ENCODE measurements at places on chromosomes 1 and 21.

DNA sequence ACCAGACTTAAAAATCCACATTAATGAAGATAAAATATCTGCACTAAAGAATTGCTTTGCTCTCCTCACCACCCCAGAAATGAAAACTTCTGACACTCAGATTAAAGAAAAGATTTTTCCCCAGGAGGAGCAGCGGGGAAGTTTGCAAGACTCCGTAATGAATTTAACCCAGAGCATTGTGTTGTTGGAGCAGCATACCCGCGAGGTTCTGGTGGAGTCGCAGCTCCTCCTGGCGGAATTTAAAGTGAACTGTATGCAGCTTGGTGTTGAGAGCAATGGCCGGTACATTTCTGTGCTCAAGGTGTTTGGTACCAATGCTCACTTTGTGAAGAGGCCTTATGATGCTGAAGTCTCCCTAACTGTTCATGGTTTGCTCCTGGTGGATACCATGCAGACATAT, 46.4 kb downstream of the VPS13D start:
- peak; percentile 46 for DNase-seq

DNA sequence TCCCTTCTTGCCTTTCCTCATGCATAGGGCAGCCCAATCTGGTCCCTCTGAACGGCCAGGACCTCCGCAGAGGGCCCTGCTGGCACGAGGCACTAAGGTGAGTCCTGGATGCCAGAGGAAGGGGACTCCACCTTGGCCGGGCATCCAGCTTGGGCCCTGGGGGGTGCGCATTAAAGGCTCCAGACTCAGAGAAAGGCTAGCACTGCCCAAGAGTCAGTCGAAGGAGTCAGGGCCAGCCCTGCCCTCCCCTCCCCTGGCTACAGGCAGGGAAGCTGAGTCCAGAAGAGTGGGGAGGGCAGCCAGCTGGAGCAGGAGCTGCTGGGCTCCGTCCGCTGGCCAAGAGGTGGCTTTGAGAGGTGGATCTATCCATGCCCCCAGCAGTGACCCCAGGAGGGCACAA, 2.8 kb upstream of the EFNA4 start:
- DNase-seq, result no peak

DNA sequence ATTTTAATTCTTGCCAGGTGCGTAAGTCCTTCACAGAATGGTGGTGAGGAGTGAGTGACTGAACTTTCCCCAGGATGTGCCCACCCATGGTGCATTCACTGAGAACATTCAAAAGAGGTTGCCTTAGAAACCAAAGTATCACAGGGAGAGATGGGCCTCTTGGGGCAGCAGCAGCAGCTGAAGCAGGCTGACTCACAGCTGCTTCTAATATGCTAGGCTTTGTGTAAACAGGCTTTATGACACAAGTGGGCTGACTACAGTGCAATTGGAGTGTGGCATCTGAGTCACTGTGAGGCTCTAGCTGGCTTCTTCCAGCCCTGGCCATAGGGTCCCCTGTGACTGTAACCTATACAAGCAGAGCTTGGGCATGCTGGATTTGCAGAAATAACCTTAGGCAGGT, 12.6 kb downstream of the PIGP start:
- peak; percentile 94 for DNase-seq

- DNase-seq, result no peak
Measured at GRCh38 chr21:44849616-44850130, 23.8 kb downstream of the PTTG1IP start.

DNA sequence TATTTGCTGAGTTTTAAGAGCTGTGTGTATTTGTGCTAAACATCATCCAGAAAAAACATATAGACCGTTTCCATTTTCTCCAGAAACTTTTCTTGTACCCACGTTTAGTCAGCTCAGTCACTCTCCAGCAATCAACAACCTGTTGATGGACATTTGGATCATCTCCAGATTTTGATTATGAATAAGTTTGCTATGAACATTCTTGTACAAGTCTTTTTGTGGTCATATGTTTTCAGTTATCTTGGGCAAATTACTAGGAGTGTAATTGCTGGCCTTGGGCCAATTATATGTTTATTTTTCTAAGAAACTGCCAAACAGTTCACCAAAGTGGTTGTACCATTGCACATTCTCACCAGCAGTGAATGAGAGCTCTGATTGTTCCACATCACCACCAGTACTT, 221.8 kb downstream of the CENPF start:
- DNase-seq, result no peak

DNA sequence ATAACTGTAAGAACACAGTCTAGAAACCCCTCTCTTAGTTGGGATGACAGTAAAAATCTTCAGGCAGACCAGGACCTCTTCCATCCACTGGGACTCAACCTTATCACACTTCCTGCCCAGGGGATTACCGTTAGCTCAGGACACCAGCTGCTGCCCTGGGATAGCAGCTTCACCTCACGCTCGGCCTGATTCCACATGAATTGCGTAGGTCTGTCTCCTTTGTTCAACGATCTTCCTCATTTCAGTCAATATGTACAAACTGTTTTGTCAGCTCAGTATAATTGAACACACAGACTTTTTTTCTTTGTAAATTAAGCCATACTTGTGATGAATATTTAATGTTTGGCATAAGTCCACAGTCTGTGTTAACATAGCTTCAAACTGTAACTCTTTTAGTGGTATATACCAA, 290.4 kb downstream of the GRIK1 start:
- DNase-seq, result no peak

DNA sequence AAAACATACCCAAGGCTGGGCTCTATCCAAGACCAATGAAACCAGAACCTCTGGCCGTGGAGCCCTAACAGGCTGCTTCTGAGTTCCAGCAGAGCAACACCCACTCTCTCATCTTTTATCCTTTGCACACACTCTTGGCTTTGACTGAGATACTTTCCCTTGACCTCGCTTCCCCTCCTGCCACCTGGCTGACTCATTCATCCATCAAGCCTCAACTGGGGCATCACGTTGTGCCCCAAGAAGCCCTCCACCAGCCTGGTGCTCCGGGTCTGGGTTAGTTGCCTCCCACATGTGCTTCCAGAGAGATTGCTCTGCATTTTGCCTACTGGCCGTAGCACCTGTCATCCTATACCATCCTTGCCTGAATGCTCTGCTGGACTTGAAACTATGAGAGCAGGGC, 34.5 kb upstream of the SERBP1 start:
- no peak for DNase-seq

- DNase-seq, result peak; percentile 44
Measured at GRCh38 chr1:119981986-119982815, 85.9 kb upstream of the ADAM30 start.

DNA sequence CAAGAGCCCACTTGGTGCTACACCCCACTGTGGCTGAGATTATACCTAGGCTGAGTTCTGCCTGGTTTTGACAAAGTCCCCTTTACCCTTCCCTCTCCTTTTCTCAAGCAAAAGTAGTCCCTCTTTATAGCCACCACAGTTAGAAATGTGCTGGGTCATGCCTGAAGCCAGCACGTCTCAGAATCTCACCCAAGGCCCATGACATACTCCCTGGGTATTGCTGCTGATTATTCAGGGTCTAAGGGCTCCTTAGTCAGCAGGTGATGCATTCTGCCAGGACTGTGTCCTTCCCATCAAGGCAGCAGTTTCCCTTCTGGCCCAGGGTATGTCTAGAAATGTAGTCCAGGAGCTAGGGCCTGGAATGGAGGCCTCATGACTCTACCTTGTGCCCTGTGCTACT, 67.3 kb upstream of the COX20 start:
- no peak for DNase-seq

DNA sequence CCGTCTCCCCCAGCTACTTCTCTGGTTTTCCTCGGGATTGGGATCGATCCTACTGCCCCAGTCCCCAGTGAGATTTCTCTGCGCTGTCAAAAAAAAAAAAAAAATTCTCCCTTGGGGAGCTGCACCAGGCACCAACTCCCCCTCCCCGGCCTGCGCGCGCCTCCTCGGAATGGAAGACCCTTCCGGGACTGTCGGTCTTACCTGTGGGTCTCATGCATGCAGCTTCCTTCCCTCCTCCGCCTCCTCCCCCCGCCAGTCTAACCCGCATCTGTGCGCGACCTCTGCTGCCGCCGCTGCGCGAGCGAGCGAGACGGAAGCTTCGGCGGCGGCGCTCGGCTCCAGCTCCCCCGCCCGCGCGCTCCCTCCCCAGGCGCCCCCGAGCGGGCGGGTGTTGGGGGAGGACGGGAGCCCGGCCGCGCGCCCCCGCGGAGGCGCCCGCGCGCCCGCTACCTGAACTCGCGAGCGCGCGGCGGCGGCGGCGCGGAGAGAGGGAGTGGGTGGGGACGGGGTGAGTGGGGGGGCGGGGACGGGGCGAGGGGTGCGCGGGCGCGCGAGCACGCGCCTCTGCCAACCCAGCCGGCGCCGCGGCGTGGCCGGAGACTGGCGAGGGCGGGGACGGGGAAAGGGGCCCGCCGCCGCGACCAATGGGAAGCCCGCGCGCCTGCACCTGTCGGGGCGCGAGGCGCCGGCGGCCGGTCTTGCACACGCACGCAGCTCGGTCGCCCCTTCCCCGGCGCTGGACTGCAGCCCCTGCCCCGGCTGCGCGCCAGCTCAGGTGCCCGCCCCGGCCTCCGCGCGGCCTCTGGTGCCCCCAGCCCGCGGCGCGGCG, at the start of gene SUSD4:
Gene SUSD4, minus strand, starts transcription at position 321 of the 829 bp plus-strand sequence. CDS start 751 bp downstream, outside the sequence.
- peak; percentile 41 for DNase-seq

GRCh38 chr1:1776672-1777582, 1.3 kb downstream of the NADK start:
- DNase-seq, result no peak

GRCh38 chr1:178397678-178398077, 99.1 kb downstream of the CLEC20A start:
- peak; percentile 22 for DNase-seq

GRCh38 chr1:84669831-84670230, 20.4 kb downstream of the SSX2IP start:
- no peak for DNase-seq

DNA sequence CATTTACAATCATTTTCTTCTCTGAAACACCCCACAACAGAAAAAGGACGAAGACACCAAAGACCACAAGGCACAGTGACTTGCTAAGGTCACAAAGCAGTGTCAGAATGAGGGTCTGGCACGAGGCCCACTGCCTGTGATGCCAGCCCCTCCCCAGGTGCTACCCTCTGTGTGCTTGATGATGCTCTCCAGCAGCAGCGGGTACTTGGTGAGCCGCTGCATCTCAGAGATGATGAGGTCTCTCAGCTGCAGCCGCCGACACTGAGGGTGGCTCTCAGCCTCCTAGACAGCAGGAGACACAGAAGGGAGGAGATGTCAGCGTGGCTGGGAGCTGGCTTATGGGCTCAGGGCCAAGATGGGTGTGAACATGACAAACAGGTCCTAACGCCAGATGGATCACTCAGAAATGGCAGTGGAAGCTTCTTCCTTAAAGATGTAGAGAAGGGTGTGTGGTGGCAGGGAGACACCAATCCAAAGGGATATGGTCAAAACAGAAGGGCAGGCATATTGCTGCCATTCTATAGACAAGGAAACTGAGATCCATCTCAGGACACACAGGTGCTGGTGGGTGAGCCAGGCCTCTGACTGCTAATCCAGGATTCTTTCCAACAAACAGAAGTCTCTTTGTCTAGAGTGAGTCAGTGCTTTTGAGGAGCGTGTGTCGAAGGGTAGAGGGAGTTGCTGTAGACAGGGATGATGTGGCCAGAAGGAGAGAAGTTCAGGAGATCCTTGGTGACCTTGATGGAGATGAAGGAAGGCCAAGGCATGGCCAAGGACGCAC, 25.6 kb downstream of the LRRC71 start:
- peak; percentile 23 for DNase-seq

GRCh38 chr1:9760824-9761223, 62.9 kb downstream of the CLSTN1 start:
- DNase-seq, result no peak

DNA sequence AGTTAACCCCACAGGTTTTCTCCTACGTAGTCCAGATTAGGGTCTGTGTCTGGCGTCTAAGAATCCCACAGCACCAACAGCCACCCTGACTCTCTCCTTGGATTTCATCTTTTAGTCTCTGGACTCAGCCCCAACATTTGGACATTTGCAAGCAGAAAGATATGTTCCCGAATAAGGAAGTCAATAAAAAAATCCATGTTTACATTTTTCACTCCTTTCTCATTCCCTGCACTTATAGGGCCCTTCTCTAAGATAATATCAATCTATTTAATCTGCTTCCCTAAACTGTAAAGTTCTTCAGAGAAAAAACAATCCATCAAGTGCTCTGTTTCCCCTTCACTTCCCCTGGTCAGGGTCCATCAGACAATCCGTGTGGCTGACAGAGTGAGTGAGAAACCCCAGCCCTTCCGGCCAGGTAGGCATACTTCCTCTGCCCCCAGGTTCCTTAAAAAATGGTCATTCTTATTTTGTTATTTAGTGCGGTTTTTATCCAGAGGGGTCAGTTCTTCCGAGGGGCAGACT, 105.9 kb upstream of the CDC42BPA start:
- DNase-seq, result no peak

GRCh38 chr1:80054129-80054528, 1047.6 kb upstream of the ADGRL4 start:
- DNase-seq, result peak; percentile 82

DNA sequence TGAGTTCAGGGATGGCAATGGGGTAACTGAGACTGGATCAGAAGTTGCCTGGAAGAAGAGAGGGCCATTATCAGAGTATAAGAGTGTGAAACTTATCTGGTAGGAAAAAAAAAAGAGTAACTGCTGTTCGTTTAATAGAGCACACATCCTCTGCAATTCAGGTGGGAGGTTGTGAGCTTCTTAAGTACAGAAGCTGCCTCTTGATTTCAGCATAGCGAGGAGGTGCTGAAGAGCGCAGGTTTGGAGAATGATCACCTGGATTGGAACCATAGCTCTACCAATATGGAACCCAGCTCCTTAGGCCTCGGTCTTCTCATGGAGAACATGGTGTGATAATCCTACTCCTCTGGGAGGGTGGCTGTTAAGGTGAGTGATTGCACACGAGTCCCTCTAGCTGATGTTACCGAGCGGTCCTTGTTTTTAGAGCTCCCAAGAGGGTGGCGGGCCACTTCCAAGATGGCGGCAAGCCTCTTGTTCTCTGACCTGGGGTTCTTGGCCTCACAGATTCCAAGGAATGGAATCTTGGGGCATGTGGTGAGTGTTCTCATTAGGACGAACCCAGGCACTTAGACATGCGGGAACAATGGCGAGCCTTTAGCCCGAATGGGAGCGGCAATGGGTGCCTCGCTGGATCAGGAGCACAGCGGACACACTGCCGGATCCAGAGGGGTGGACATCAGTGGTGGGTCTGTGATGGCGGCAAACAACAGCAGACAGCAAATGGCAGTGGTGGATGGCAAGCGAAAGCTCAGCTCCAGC, 3.3 kb upstream of the MX1 start:
- DNase-seq, result no peak

GRCh38 chr1:32334864-32335534, 1.0 kb downstream of the MARCKSL1 start:
- peak; percentile 81 for DNase-seq

DNA sequence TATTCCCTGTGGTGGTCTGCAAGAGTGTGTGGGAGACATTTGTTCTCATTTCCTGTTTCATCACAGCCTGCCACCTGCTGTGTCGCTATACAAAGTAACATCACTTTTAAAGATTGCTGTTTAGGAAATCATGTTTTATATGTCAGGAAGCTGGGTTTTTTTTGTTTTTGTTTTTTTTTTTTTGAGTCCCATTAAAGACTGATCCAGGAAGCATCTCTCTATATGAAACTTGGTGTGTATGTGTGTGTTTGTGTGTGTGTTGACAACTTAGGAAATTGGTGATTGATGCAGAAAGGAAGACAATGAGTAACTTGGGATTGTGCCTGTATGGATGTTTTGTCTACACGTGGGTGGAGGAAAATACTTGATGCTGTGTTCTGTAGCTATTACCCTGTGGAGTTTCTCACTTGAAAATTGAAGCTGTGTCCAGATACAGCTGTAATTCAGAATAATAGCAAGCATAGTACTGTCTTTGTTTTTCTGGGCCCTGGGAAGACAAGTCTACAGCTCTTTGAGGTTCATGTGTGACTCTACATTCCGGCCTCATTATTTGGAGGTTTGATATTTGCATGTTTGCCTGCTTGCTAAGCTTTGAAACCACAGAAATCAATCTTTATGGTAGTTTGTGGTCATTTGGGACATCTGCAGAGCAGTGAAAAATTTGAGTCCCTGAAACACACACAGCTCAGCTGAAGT, 47.9 kb downstream of the LAMC1 start:
- DNase-seq, result peak; percentile 91

Data from astrocyte of the hippocampus (primary cell).